ENCODE measurements at places on chromosomes 2 and 18.

DNA sequence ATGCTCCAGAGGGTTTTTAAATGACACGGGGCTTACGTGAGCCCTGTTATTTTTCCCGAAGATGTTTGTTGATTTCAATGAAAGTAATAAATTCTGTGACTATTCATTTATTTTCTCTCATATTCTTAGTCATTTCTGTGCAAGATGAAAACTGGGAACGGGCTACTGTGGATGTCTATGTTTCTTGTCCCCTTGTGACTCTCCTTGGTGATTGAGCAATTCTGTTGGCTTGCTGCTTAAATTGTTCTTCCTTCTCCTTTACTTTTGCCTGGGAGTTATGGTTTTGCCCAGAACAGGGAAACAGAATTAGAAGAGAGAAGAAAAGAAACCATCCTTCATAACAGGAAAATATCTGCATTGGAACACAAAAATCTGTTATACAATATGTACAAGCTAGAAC is 508.2 kb upstream of the DSEL start:
- DNase-seq = no peak

GRCh38 chr2:88590998-88591613 is 36.2 kb downstream of the EIF2AK3 start:
- DNase-seq = peak; percentile 57

DNA sequence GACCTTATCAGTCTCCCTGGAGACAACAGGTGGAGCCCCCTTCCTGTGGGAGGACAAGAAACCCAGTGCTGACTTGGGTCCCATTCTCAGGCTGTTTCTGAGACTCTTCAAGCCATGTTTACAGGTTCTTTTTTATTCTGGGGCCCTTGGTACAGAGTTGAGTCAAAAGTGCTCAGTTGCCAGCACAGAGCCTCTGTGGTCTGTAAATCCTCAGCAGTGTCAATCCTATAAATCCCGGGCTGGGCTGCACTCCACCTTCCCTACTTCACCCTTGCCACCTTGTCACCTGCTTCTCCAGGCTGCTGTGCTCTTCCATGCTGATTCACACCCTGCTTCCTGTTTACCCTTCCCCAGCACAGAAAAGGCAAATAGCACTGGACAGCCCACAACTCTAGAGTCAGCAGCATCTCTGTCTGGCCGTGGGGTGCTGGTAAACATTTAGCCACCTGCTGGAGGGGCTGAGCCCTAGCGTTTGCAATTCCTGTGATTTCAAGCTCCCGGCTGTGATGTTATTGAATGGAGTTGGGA is 74.7 kb downstream of the TNFRSF11A start:
- DNase-seq = no peak

DNA sequence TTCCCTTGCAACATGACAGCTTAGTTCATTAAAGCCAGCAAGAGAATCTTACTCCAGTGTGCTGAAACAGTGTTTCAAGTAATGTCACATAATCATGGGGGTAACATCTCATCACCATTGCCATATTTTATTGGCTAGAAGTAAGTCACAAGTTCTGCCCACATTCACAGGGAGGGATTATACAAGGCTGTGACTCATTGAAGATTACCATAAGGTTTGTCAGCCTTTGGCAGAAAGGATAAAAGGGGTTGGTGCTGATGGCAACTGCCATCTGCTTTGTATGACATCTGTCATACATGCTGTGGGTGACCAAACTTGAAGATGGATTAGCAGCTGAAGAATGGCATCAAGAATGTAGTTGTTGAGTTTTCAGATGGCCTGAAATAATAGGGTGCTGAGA is 61.2 kb downstream of the KCNE4 start:
- no peak for DNase-seq

DNA sequence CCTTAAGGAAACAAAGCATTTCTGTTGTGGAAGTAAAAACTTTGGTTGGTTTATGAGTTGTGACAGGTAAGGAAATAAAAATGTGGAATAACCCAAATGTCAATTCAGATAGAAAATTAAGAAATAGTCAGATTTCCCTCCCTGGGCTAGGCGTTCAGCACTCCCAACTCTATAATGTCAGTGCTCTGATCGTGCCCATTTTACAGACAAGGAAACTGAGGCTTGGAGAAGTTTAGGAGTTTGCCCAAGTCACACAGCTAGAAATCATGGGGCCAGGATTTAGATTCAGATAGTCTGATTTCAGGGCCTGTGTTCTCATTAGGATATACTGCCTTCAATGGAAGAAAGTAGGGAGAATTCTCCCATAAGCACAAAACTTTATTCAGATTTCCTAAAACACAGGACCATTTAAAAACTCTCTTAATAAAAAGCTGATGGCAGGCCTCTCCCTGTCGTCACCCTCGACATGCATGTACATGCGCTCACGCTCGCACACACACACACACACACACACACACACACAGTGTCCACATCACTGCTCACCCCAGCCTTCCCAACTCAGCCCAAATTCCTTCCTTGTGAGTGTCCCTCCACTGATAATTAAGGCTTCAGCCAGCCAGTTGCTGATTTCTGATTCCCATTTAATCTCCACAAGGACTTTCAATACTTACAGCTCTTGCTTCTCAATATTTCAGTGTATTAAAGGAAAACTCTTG is 49.1 kb upstream of the SLC14A2 start:
- DNase-seq = no peak

- no peak for DNase-seq
These were observed 56.7 kb downstream of the OSR1 start for GRCh38 chr2:19301706-19302105.

- DNase-seq = peak; percentile 36
These were observed 24.4 kb downstream of the CNOT11 start for GRCh38 chr2:101277111-101277510.

GRCh38 chr2:39732482-39732881 is 46.6 kb downstream of the THUMPD2 start:
- DNase-seq = no peak

- DNase-seq = no peak
These were observed 3.2 kb downstream of the GPR35 start for GRCh38 chr2:240628507-240628807.

DNA sequence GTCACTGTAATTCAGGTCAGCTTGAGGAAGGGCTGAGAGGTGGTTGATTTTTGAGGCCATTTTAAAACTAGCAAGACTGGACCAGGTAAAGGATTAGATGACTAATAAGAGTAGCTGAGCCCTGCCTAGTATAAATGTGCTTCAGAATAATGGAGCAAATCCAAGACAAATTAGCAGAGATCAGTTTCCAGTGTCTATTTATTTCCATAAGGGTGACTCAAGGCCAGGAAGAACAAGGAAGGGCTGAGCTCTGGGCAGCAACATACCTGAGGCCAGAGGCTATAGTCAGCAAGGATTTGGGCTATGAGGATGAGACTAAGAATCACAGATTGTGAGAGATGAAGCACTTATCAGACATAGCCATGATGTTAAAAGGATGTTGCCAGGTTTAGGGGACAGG is 339.0 kb upstream of the LRRTM1 start:
- DNase-seq = no peak

DNA sequence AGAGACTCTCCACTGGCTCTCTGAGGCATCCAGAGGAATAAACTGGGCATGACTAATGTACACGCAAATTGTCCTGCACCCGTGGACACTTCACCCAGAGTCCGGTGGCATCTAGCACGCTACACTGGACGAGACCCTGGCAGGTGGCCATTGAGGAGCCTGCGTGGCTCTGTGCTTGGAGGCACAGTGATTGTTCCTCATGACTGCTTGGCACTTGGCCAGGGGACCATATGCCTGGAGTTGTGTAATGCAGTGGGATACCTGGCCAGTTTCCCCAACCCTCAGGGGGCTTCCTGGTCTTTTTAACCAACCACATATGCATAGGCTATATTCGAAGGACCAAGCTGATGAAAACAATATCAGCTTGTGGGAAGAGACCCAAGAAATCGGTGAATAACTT is 66.6 kb downstream of the MTCL1 start:
- no peak for DNase-seq

All from head of caudate nucleus (tissue), 42 donors.